ENCODE measurements at places on chromosomes 2 and 18.

- DNase-seq, result no peak
Measured at GRCh38 chr18:73848656-73849055, 299.0 kb downstream of the FBXO15 start.

GRCh38 chr18:75830828-75831227, 403.3 kb upstream of the SMIM21 start:
- DNase-seq, result no peak

- no peak for DNase-seq
Measured at GRCh38 chr18:68284236-68284780, 430.6 kb downstream of the TMX3 start.

DNA sequence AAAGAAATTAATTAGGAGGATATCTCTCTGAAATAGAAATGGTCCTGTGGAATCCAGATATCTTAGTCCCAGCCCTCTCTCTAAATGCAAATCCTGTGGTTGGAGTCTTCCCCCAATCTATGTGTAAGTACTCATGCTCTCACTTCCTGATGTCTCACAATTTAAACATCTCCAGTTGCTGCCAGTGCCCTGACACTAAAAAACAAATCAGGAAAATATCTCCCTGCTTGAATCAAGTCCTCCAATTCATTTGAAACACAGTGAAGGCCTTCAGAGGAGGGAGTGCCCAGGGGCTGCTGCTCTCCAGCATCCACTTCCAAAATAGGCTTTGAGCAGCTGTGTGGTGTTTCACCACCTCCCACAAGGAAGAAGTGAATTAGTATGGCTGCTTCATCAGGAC, 413.8 kb downstream of the RAD51AP2 start:
- DNase-seq, result no peak

DNA sequence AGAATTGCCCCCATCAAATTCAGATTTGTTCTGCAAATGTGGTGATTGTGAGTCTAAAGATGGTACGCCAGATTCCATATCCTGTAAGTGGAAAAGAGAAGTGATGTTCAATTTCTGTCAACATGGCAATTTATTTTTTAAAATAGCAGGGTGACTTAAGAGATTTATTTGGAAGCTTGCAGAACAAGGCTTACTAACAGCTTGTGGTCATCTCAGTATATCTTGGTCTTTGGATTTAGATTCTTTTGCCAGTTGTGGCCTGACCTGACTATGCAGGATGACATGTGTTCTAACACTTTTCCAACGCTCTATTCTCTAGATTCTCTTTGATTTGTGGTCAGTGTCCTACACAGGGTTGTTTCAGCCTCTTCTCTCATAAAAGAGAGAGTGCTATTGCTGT, 74.4 kb downstream of the MAP3K20 start:
- DNase-seq, result no peak

GRCh38 chr2:195961873-195962272, 106.8 kb downstream of the DNAH7 start:
- DNase-seq, result no peak

DNA sequence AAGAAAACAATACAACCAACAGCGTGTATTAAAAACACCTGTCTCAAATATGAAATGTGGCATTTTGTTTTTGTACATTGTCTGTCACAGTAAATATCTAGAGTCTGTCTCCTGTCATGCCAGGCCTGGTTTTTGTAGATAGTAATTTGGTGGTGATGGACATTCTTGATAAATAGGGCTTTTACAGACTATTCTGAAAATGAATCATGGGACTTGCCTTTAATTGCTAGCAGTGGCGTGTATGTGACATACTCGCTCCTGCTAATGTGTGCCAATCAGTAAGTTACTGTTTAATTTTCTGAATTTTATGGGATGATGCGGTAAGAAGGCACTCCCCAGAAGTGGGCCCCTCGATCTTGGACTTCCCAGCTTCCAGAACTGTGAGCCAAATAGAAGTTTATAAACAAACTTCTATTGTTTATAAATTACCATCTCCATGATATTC, 83.7 kb downstream of the TANC1 start:
- no peak for DNase-seq

GRCh38 chr2:73759285-73759764, 20.6 kb downstream of the DUSP11 start:
- DNase-seq, result no peak

- no peak for DNase-seq
Measured at GRCh38 chr18:38801640-38802039, 1236.0 kb upstream of the CELF4 start.

- DNase-seq, result no peak
Measured at GRCh38 chr2:85189606-85190270, 56.5 kb downstream of the TCF7L1 start.

DNA sequence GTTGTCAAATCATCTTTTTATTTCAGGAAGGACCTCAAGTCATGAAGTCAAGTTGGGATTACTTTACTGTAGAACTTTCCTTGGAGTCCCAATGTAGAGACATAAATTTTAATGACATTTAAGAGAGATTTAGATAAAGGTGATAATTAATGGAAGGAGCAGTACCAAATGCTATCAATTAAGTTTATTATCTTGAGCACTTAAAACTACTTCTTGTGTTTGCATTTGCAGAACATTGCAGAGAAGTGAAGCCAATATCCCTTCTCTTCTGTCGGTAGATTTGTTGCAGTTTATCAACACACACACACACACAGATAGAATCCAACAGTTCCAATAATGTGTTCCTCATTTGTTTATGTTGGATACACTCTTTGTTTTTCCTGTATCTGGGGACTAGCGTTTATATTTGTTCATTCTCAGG, 570.7 kb downstream of the EPHA4 start:
- no peak for DNase-seq
